ENCODE measurements at places on chromosomes 12 and 14. TPM values are rescaled to one million over a fixed set of nuclear protein-coding genes. Genes with fewer than 3 reads are reported as not detected.
A peak's percentile ranks its signal among the peaks of the same experiment; 100 is the strongest.

GRCh38 chr12:114444422-114445279 is 38.7 kb upstream of the TBX5 start:
- no peak for DNase-seq

GRCh38 chr14:79543348-79543747 is 668.0 kb downstream of the DIO2 start:
- DNase-seq = no peak

- no peak for DNase-seq
Measured at GRCh38 chr14:75823334-75823733, 158.5 kb downstream of the TGFB3 start.

PLEKHD1 gene
- total RNA-seq = under 0.01 TPM

DNA sequence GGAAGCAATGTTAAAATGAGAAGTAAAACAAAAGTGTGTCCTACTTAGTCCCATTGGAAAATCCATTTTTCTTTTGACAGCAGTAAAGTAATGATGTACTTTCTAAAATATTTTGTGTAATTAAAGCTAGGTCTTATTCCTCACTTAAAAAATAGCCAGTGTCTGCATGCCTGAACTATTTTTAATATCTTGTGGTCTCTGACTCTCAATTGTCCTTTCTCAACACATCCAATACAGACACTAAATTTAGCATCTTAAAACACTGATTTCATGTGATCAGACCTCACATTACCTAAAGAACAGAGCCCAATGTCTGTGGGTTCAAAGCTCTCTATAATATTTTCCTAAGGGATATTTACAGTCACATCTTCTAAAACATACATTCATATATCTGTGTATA is 108.0 kb downstream of the DERA start:
- no peak for DNase-seq

COX8C gene
- not detected for total RNA-seq

DNA sequence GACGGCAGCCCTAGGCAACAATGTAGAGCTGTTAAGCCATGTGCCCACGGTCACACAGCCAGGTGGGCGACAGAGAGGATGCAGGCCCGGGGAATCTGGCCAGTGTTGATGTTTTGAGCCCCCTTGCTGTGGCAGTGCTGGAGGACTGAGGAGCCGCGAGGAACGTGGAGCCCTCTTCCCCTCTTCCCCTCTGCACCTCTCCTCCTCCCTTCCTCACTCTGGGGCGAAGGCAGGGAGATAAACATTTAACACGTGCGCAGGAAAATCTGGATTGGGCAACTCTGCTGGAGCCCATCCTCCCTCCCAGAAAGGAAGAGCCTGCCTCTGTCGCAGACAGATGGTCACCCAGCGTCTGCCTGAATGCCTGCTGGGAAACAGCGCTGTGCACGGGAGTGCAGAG is 376.8 kb downstream of the FUT8 start:
- no peak for DNase-seq

DHRS2 gene
- total RNA-seq = 0.29 TPM

DNA sequence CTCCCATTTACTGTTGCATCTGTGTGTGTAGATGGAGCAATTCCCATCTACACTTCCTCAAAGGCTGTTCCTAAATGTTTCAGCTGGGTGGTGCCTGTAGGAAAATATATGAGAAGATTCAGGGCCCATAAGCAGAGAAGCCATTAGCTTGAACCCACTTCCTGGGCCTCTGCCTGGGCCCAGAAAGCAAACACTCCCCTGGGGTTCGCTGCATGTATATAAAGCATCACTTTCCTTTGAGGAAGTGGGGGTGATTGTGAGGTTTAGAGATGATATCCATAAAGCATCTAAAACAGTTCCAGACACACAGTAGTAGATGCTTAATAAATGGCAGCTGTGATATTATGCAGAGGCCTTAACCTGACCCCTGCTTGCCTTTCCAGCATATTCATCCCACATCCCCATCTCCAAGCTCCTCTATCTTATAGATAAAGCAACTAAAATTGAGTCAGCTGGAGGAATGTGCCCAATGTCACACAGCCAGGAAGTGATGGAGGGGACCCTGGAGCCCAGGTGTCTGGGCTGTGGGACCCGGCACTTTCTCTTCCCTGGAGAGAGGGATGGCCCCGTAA is 280.0 kb upstream of the CRY1 start:
- no peak for DNase-seq

DNA sequence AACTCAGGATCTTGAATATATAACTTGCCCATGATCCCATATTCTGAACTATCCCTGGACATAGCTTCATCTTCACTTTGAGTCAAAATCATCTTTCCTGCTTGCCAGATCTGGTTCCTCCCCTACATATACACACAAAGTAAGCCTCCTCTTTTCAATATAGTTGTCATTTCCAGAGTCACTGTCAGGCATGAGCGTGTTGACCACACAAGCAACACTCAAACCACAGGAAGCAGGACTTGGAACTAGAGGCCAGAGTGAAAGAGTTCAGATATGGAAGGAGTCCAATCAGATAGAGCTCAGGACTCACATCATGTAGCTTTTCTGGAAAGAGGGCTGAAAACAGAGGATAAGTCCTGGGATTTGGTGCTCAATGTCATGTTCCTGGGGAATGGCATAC is 1140.6 kb downstream of the BCL11B start:
- DNase-seq = no peak

GRCh38 chr14:91929700-91930099 is 17.8 kb downstream of the FBLN5 start:
- no peak for DNase-seq

DNA sequence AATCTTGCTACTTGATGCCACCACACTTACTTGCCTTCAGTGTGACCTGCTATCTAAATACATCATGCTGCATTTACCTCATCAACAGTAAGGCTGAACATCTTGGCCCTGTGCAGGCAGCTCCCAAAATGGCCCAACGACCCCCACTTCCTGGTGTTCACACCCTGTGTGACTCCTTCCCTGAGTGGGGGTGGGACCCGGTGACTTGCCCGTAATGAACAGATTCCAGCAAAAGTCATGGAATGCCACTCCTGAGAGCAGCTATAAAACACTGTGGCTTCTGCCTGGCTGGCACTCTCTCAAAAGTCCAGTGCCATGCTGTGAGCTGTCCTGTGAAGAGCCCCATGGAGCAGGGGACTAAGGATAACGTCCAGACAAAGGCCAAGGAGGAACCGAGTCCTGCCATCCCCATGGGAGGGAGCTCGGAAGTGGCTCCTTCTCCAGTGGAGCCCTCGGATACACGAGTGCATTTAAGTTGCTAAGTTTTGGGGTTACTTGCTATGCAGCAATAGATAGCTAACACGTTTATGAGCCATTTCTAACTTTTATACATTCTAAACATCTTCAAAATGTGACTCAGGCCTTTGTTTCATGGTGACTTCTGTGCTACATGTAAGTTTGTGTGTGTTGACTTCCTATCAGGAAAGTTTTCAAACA is 33.0 kb downstream of the P2RX2 start:
- peak; percentile 13 for DNase-seq

- DNase-seq = no peak
Measured at GRCh38 chr14:72178517-72178916, 246.3 kb downstream of the RGS6 start.

DNA sequence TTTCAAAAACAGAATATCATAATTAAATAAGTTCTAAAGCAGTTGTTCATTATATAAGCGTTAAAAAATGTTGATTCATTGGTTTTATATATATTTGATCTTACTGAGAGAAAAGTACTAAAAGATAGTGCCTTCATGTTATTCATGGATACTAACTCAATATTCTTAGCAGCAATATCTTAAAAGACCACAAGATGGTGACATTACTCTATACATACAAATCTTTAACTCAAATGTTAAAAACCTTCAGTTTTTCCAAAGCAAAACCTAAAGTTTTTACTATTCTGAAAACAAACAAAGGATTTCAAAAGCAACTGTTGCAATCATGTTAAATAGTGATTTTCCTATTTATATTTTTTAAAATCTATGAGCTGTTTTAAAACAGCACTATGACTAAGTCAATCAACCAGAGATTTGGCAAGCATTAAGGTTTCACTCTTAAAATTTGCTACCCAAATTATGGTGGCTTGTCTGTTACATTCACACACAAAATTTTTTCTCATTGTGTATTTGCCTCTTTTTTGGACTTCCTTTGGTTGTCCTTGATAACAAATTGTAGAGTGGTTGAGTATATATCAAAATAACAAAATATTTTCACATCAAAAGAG is 50.1 kb upstream of the RERGL start:
- no peak for DNase-seq

All from osteoblast (primary cell).